ENCODE measurements at places on chromosomes 13 and 19. TPM values are rescaled to one million over a fixed set of nuclear protein-coding genes. Genes with fewer than 3 reads are reported as not detected.

The MED25 gene
- 132 TPM for total RNA-seq

GRCh38 chr19:8835877-8836276, 3.7 kb downstream of the MBD3L1 start:
- DNase-seq, result no peak

The CGB3 gene
- not detected for total RNA-seq

The NLRP7 gene
- not detected for total RNA-seq

The ATP4A gene
- total RNA-seq, result not detected

- DNase-seq, result no peak
These were observed 105.9 kb downstream of the AKAP11 start for GRCh38 chr13:42377640-42378382.

- DNase-seq, result no peak
These were observed 16.4 kb downstream of the FBN3 start for GRCh38 chr19:8132858-8133458.

DNA sequence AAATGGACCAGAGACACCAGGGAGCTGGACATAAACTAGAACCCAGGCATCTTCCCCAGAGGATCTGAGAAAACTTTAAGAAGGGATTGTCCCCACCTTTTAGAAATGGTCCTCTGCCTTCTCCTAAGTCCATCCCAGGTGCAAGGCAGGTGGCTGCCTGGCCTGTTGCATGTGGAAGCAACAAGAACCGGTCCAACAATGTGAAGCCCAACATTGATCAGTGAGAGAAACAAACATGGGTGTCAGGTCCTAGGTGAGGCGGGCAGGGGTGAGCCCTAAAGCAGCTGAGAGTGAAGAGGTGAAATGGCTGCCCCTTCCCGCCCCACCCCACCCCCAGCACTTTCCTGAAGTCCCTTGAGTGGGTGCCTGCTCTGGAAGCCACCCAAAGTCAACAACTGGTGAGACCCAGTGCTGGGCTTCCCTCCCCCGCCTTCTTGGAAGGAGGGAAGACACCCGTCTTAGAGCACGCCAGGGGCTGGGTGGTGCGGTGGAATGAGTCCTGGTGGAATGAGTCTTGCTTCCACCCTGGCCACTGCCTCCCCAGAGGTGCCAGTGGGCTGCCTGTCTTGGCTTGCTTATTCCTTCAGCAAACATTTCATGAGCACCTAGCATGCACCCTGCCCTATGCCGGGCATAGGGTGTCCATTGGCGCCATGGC, 1.7 kb downstream of the AP1M1 start:
- no peak for DNase-seq

DNA sequence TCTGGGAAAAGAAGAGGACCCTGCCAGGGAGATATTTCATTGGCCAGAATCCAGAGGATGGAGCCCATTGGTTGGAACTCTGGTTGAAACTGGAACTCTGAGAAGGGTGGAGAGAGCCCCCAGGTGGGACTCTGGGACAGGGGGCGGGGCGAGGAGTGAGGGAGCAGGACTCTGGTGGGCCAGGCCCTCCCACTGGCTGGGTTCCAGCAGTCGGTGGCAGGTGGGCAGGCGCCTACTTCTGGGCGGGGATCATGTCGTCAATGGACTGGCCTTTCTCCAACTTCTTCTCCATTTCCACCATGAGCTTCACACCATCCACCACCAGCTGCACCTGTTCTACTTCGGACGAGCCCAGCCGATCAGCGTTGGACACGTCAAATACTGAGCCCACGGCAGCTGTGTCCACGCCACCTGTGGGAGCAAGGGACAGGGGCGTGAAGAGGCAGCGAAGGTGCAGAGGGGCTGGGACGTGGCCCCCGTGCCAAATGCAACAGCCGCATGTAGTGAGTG, 16.1 kb downstream of the CKM start:
- DNase-seq, result no peak

DNA sequence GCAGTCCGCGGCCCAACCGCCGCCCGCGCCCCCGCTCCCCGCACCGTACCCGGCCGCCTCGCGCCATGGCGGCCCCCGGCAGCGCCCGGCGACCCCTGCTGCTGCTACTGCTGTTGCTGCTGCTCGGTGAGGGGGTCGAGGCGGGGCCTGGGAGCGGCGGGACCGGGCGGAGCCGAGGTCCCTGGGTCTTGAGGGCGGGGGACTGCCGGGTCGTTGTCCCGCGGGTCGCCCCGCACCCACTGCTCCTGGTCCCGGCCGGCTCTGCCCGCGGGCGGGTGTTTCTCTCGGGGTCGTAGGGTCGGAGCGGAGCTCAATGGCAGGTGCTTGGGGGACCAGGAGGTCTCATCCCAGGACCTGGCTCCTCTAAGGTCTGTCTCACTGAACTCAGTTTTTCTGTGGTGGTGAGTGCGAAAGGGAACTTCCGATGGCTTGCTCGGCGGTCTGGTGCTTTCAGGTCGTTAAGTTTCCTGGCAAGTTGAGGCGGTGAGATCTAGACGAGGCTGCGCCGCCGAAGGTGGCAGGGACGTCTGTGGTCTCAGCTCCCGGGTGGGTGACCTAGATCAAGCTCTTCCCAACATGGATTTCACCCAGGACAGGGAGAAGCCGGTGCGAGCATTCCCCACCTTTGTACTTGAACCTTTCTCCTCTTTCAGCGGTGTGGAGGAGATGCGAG, 467 bp downstream of the LAMP1 start:
- peak; percentile 73 for DNase-seq

- DNase-seq, result no peak
These were observed 46.0 kb upstream of the RANBP3 start for GRCh38 chr19:6023936-6024335.

GRCh38 chr13:78603240-78603957, at the start of gene POU4F1:
Gene POU4F1, minus strand, starts transcription at chr13:78603552. Its CDS starts 226 bp downstream, at chr13:78603326.
- DNase-seq, result peak; percentile 73

- peak; percentile 94 for DNase-seq
These were observed 38.3 kb downstream of the ZSWIM4 start for GRCh38 chr19:13833330-13834243.

The PDX1 gene
- total RNA-seq, result not detected

DNA sequence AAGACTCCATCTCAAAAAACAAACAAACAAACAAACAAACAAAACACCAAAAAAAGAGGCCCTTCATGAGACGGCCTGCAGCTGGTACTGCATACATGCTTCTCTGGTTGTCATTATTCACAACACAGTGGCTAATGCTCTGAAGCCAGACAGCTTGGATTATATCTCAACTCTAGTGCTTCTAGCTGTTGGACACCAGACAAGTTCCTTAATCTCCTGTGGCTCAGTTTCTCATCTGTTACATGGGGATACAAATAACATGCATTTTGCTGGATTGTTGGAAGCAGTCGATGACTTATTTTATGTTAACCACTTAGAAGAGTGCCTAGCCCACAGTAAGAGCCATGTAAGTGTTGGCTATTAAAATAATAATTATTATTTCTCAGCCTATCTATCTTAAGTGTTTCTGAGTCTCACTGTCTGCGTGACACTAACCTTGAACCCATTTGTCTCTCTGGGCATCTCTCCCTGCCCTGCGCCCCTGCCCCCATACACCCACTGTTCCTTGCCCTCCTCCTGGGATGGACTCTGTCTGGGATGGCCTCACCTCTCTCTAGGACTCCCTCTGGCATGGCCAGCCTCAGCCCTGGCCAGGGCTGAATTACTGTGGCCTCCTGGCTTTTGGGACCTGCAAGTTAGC, 3.1 kb upstream of the JUNB start:
- DNase-seq, result peak; percentile 22

The SBK3 gene
- total RNA-seq, result not detected

DNA sequence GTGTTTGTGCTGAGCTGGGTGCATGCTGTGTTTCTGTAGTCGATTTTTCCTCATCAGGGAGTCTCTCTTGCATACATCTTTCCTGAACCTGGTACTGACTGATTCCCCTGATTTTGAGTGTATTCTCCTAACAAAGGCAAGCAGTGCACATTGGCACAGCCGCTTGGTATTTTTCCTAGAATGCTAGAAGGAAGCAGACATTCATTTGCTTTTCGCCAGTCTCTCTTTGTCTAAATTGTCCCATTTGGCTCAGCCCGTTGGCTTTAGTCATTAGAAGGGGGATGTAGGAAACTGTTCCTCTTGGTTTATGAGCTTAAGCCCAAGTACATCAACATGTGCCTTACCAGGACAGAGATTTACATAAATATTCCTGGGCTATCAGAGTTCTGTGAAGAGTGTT, 266.1 kb upstream of the TMTC4 start:
- DNase-seq, result no peak

- no peak for DNase-seq
These were observed 393.2 kb downstream of the DLEU7 start for GRCh38 chr13:50450279-50450678.

The TMEM238 gene
- total RNA-seq, result 4.0 TPM

The FGF14 gene
- not detected for total RNA-seq

GRCh38 chr13:113883921-113884804, 20.3 kb upstream of the GAS6 start:
- DNase-seq, result no peak

- no peak for DNase-seq
These were observed 11.2 kb upstream of the F2RL3 start for GRCh38 chr19:16877581-16877980.

DNA sequence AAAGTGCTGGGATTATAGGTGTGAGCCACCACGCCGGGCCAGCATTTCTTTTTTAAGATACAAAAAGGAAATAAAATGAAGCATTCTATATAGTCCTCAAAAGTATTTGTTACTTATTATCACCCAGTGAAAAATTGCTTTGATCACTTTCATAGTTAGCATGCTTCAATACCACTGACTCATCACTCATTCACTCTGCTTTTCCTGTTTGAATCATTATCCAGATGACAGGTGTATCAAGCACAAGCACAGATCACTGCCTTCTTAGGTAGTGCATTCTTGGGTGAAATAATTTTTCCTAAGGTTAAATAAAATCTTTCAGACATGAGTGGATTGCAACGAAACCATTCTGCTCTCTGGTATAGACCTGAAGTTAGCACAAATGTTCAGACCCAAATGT, 35.8 kb upstream of the SPART start:
- no peak for DNase-seq

The BORA gene
- 4.9 TPM for total RNA-seq

DNA sequence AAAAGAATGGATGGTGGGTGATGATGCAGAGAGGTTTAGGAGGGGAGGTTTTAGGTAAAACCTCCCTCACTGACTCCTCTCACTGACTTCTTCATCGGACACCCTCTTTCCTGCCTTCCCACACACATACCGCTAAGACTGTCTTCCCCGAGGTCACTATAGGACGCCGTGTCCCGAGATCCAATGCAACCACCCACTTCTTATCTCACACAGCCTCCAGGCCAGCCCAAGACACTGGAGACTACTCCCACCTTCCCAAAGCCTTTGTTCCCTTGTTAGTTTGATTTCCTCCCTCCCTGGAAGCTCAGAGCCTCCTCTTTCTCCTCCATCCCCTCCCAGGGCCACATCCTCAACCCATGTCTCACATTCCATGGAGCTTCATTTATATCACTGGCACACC, 16.5 kb upstream of the CAMSAP3 start:
- DNase-seq, result no peak

DNA sequence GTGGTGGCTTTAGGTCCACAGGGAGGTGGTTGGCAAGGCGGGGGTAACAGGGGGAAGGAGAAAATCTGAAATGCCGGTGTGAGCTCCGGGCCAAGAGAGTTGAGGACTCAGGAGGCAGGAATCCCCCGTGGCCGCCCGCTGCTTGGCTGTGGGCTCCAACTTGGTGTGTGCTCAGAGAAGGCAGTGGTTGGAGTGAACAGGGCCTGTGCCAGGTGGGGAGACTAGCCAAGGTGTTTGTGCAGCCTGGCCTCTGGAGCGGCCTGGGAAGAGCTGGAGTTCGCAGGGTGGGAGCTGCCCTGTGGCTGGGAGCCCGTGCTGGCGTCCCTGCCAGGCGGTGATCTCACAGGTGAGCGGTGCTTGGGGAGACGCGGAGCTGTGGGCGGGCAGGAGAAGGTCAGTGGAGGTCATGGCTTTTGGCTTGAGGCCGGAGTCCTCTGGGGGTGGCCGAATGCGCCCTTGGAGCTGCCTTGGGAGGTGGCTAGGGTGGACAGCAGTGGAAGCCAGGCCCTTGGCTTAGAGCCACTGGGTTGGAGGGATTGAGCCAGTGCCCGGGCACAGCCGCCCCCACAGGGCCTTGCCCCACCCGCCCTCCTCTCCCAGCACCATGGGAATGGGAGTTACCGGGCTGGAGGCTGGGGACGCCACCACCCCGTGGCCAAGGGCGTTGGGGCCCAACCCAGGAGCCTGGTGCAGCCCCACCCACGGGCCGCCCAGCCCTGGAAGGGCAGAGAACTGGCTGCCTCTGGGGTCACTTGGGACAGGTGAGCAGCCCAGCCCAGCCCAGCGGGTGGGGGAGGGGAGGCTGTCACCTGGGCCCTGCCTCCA, 7.1 kb upstream of the CIRBP start:
- no peak for DNase-seq

DNA sequence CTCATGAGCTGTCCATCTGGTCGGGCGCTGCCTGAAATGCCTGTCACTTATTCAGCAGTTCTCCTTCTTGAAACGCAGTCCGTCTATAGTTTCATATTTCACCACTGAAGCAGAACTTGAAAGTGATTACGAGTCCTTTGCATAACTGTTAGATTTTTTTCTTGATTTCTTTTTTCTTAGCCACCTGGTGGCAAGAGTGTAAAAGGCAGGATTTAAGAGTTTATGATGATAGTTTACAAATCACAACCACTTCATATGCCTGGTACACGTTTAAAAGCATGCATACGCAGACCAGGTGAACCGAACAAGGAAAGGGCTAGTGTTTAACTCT, 45.8 kb downstream of the GGACT start:
- DNase-seq, result peak; percentile 58

The KLK8 gene
- total RNA-seq, result not detected

Measured in natural killer cell (primary cell).